ENCODE measurements at places on chromosomes 2 and 18.

GRCh38 chr2:156657809-156658208, 221.6 kb downstream of the GPD2 start:
- H3K4me1 ChIP-seq, result no peaks in the 10 kb centered on the region
- no peak overlapping the region for H3K4me3 ChIP-seq
- H3K36me3 ChIP-seq, result no peaks in the 10 kb centered on the region
- H3K27me3 ChIP-seq, result no peaks in the 10 kb centered on the region

DNA sequence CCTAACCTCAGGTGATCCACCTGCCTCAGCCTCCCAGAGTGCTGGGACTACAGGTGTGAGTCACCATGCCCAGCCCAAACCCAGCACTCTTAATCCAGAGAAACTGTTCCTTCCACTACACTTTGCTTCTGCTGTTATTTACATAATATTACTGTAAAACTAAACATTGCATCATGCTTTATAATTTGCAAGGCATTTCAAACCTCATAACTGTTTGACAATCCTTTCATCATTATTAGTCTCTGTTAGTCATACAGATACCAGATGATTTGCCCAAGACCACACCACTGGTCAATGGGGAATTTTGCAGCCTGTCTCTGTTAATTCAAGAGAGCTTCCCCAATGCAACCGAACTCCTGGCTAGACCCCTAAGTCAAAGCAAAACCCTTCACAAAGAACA, 338.3 kb downstream of the ALK start:
- no peak overlapping the region for H3K27ac ChIP-seq
- no peak overlapping the region for H3K4me3 ChIP-seq
- no peaks in the 10 kb centered on the region for H3K36me3 ChIP-seq
- H3K27me3 ChIP-seq, result no peaks in the 10 kb centered on the region

GRCh38 chr2:73091164-73091563, 19.7 kb upstream of the SFXN5 start:
- no peak overlapping the region for H3K4me3 ChIP-seq
- H3K27ac ChIP-seq, result no peak overlapping the region
- no peaks in the 10 kb centered on the region for H3K27me3 ChIP-seq
- DNase-seq, result no peak
- H3K36me3 ChIP-seq, result no peaks in the 10 kb centered on the region
- no peaks in the 10 kb centered on the region for H3K4me1 ChIP-seq

DNA sequence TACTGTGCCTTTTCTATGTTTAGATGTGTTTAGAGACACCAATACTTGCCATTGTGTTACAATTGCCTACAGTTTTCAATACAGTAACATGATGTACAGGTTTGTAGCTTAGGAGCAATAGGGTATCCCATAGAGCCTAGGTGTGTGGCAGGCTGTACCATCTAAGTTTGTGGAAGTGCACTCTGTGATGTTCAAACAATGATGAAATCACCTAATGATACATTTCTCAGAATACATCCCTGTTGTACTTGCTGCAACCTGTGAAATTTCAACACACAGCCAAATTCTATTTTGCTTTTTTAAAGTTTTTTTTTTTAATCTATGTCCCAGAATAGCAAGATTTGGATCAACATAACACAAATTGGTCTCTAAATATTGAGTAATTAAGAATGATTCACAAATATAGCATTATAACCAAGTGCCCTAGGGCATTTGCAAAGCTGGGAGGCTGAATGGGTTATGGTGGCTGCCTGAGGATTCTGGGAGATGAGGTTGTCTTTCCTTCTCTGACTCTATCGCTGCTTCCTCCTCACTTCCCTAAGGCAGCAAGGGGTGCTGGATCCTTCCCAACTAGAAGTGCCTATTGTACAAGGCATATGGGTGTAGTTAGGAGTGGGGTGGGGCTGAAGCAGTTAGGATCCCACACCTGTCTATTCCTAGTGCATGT, 78.3 kb downstream of the SKA1 start:
- H3K36me3 ChIP-seq, result no peaks in the 10 kb centered on the region
- H3K4me1 ChIP-seq, result no peaks in the 10 kb centered on the region
- H3K27me3 ChIP-seq, result no peaks in the 10 kb centered on the region
- no peak overlapping the region for H3K27ac ChIP-seq

- H3K4me1 ChIP-seq, result no peaks in the 10 kb centered on the region
- H3K27ac ChIP-seq, result no peak overlapping the region
- H3K4me3 ChIP-seq, result no peak overlapping the region
- no peaks in the 10 kb centered on the region for H3K27me3 ChIP-seq
- H3K36me3 ChIP-seq, result no peaks in the 10 kb centered on the region
These were observed 203.5 kb upstream of the TWIST2 start for GRCh38 chr2:238644095-238645081.

DNA sequence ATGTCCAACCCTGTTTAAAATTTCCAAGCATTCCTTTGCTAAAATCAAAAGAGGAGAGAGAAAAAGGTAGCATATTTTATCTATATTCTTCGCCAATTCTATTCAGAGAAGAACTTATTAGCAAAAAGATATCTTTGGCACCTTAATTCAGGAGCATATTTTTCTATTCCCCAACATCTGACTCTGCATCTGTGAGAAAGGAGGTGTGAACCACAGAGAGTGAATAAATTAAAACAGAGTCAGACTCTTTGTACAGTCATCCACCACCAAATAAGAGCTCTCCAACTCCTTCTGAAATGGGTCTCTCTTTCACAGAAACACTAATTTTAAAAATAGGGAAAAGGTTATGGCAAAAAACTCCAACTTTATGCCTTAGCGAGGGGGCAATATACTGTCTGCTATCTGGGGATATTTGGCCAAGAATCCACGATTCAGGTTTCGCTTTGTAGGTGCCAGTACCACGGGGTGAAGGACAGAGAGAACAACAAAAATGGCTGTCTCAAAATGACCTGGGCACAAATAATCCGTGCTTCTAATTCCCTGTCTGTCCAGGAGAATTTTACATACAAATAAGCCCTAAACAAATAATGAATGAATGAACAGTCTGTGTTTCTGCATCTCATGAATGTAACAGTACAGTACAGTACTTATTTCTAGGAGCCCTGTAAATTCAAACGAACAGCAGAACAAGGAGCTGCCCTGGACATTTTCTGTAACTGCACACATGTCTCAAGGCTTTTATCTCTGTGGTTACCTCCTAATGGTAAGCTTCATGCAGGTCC, 43.4 kb downstream of the EPB41L3 start:
- no peak for DNase-seq
- H3K4me1 ChIP-seq, result no peaks in the 10 kb centered on the region
- no peak overlapping the region for H3K27ac ChIP-seq

GRCh38 chr18:11880586-11881304, 27.4 kb downstream of the MPPE1 start:
- H3K36me3 ChIP-seq, result peaks cover 22% of the 10 kb centered on the region
- H3K4me3 ChIP-seq, result no peak overlapping the region
- no peaks in the 10 kb centered on the region for H3K27me3 ChIP-seq
- DNase-seq, result no peak
- no peak overlapping the region for H3K27ac ChIP-seq

Data from natural killer cell (primary cell).